ENCODE measurements at places on chromosomes 11 and 22. TPM values are rescaled to one million over a fixed set of nuclear protein-coding genes. Genes with fewer than 3 reads are reported as not detected.

APOA5 gene
- not detected for polyA plus RNA-seq

ZBTB16 gene
- polyA plus RNA-seq, result 5.3 TPM

WBP2NL gene
- 1.7 TPM for polyA plus RNA-seq

DNA sequence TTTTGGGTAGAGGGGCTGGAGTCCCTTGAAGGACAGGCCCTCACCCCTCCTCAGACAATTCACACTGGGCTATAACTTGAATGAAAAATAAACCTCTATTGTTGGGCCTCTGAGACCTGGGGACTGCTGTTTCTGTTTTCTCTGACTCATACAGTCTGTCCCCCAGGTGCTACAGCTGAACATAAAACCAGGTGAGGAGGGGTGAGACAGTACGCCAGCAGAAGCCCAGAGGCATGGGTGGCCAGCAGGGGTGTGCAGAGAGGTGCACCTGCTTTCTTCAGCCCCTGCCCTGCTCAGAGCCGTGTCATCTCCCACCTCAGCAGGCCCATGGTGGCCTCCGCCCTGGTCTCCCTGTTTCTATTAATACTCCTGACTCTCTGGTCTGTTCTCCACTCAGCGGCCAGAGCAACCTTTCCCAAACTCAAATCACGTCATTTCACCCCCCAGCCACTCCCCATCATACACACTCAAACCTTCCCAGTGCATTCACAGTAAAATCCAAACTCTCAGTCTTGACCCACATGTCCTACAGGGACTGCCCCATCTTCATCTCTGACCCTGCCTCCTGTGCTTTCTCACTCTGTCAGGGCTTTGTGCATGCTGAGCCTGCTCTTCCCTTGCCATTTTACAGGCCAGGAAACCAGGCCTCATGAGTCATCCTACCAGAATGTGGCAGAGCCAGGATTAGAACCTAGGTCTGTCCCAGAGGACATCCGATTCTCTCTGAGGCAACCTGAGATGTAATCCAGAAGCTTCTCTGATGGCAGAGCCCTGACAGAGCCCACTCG, 5.4 kb upstream of the IL2RB start:
- DNase-seq, result no peak

- no peak for DNase-seq
Observed at GRCh38 chr11:86784241-86784681, 16.1 kb upstream of the PRSS23 start.

All from forelimb muscle (tissue), 1 donor.